ENCODE measurements at places on chromosomes 7 and 10. TPM values are rescaled to one million over a fixed set of nuclear protein-coding genes. Genes with fewer than 3 reads are reported as not detected.

GRCh38 chr7:108441392-108441955 is 14.8 kb downstream of the NRCAM start:
- no peak for ATAC-seq

DNA sequence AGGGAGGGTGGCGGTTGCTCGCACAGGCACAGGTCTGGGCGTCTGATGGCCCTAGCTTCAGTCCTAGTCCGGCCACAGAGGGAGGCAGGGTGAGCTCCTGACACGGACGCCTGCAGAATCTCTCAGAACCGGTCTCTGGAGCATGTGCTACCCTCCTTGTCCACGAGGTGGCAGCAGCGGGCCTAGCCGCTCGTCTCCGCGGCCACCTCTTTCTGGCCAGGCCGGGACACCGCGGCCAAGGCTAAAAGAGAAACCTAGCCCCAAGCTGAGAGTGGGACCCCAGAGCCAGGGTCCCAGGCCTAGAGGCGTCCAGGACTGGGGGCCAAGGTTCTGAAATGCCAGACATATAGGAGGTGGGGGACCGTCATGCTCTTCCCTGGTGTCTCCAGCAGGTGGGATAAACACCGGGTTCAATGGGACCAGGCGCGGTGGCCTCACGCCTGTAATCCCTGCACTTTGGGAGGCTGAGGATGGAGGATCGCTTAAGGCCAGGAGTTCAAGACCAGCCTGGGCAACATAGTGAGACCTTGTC is 3.2 kb upstream of the LAT2 start:
- peak; percentile 71 for ATAC-seq

DNA sequence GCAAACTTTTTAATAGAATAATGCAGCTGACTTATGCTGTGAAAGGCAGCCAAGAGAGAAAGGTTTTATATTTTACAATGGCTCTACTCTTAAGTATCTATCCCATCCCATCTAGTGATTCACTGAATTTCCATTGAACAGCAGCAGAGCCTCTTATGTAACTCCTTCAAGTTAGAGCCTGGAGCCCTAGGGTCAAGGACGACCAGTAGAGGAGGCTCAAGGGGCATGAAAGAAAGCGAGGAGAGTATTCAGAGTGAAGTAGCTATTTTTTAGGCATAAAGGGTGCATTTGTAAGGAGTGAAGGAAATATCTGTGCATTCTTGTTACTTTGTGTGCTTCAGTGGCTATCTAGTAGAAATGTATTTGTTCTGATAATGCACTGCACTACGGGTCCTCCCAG is 180.2 kb upstream of the TPK1 start:
- ATAC-seq: no peak

- ATAC-seq: no peak
These were observed 92.6 kb downstream of the LRRC4 start for GRCh38 chr7:127938588-127938987.

DNA sequence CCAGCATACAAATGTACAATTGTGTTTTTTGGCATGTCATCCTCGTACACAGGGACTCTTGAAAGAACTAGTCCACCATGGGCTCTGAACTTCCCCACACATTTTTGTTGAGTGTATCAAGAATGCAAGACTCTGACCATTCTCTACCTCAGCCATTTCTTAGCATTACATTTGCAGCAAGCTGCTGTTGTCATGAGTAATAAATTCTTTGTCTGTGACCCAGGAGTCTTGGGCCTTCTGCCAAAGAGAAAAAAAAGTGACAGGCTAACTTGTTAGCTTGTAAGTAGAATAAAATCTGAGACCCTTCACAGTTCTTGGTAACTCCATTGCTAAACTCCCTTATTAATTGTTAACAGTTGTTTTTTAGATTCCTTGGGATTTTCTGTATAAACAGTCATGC is 542.3 kb upstream of the MBL2 start:
- no peak for ATAC-seq

- no peak for ATAC-seq
These were observed 195.3 kb downstream of the PHTF2 start for GRCh38 chr7:77993838-77994237.

DNA sequence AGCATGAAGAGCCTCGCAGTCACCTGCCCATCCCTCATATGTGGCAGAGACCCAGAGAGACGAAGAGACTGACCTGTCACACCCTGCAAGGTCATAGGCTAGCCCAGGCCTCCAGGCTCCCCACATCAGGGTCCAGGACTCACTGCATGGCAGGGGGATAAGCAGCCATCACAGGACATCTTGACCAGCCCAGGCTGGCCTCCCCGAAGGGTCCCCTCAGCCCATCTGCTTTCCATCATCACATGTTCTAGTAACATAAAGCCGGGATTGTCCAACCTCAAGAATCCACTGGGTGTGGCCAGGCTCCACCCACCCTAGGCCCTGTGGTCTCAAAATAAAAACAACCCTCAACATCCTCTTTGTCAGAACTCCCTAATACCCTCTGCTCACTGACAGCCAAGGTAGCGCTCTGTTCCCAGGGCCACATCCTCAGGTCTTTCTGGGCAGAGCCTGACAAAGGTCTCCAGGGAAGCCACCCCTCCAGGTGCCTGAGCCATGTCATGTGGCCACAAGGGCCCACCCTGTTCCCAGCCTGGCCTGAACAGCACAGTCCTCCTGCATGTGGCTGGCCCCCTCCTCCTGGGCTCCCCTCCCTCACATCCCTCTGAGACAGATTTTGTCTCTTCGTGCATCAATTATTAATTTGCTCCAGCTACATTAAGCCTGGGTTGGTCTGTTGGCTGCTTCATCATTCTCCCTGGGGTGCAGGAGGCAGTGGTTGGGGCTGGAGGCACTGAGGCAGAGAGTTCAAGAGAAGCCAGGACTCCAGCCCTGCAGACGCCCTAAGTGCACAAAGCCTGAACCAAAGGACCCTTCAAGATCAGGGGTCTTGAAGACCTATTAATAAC is 131.8 kb upstream of the UNC5B start:
- ATAC-seq: no peak

DNA sequence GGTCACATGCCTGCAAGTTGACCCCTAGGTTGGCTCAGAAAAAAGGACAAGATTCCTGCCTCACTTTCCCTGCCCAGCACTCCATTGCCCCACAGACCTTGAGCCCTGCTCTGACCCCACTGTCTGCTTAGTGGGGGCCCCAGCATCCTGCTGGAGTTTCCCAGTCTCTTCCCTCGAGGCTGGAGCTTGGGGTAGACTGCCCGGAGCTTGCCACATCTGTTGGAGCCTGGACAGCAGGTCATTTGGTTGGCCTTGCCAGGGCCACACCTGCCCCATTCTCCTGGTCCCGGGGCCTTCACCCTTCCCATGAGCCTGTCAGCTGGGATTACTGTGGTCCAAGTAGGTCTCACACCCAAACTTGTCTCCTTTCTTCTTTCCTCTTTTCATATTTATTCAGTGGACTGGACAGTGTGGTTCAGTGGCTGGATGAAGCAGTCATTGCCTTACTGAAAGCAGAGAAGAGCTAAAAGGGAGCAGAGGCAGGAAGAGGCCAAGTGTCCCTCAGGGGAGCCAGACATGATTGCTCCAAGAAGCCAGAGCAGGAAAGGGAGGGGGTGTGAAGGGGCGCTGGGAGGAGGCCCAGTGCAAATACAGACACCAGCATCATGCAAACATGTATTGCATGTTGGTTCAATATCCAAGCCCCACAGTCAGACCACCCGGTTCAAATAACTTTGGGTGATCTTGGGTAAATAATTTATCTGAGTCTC is 56.2 kb upstream of the CACUL1 start:
- no peak for ATAC-seq

DNA sequence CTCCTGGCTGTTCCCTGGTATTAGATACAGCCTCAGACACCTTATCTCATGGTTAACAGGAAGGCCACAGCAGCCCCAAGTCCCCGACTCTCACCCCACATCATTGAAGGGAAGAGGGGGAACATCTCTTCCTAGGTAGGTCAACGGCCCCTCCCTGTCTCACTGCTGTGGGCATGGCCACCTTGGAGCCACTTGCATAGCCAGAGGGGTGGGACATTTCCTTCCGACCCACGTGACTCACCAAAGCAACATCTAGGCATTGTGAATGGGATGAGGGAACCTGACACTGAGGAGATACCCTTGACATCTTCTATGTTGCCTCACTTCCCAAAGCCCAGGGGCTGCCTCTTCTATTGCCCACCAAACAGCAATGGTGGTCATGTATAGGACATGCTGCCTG is 68.5 kb upstream of the GPR26 start:
- ATAC-seq: no peak

The SH3PXD2A gene
- total RNA-seq: 19.3 TPM
